ENCODE measurements at places on chromosomes 6 and 20.

GRCh38 chr20:8903655-8904605 lies 165.0 kb upstream of the PLCB4 start:
- DNase-seq, result no peak

DNA sequence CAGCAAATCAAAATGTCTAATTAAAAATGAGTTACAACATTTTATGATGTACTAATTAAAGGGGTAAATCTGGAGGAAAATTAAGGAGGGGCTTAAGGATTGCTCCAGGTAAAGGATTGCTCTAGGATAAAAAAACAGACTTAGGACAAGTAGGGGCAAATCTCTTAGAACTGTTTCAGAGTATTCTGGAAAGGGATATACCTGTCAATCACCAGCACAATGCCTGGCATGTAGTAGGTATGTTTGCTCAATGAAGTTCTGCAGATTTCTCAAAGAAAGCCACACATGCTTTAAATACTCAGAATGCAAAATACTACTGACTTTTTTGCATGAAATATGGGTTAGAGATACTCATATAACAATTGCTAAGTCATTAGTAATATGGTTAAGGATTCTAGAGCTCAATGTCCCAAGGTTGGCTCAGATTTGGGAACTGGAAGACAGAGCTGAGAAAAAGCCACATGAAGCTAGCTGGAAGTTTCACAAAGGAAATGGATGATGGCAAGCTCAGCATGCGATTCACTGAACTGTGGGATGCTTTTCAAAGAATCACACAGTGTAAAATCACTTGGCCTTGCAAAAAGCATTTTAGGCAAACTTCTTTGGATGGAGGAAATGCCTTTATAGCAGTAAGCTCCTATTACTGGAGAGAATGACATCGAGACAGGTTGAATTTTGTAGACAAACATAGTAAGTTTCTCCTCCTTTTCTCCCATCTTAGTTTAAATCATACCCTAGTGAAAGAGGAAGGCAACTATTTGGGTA lies 72.8 kb downstream of the MAP3K5 start:
- DNase-seq, result no peak

GRCh38 chr6:63765828-63766227 lies 130.2 kb downstream of the PHF3 start:
- no peak for DNase-seq

DNA sequence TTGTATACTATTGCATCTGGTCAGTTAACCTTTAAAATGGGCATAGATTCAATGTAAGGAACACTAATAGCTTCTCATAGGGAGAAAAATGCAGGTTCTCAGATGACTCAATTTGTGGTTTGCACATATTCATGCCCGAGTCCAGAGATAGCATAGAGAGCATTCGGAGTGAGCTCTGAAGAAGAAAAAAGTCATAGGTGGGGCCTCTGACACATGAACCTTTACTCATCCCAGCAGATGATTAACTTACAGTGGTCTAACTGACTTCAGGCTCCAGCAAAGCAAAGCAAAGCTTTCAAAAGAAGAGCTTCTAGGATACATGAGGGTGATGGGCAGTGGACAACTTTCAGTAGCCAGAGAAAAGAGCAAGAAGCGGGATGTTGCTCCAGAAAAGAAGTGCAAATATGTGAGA lies 55.3 kb upstream of the BTN3A2 start:
- DNase-seq, result no peak

- no peak for DNase-seq
Measured at GRCh38 chr6:28638787-28639430, 113.2 kb downstream of the GPX5 start.
